Stimulated activated CD4-positive, alpha-beta T cell treated with anti-CD3 and anti-CD28 coated beads, Interleukin-12 subunit alpha, Interleukin-12 subunit beta, amount 100 ng/mL, for 24 hours (primary cell): ENCODE measurements at places on chromosomes 16 and 17.

DNA sequence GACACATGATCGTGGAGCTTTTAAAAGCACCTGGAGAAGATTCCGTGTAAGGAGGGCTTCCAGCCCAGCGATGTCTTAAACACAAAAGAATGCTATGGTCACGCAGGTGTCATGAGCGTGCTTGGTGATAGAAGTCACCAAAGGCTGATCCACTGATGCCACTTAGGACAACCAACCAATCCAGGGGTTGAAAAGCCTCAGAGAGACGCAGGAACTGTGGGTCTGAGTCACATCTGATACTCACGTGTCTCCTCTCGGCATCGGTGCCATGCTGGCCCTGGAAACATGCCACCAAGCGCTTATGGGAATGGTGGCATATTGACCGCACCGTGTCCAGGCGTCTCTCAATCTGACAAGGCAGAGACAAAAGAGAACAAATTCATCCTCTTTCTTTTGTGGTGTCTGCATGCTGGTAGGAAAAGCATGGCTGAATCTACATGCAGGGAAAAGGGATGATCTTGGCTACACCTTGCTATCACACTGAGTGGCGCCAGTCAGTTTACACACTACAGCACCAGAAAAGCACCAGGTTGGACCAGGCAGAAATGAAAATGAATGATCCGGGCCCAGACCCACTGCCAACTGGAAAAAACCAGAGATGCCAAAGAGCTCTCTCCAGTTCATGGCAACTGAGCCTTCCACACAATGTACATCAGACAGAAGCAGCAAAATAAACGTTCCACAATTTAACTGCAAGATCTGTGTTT, 38.0 kb downstream of the ARHGAP17 start:
- DNase-seq, result no peak

GRCh38 chr17:77769762-77770161, 188.7 kb upstream of the TNRC6C start:
- DNase-seq, result no peak

GRCh38 chr17:79090443-79091225, 16.0 kb downstream of the ENGASE start:
- DNase-seq, result no peak

- DNase-seq, result peak; percentile 12
Measured at GRCh38 chr16:47037396-47037745, 63.9 kb upstream of the DNAJA2 start.

DNA sequence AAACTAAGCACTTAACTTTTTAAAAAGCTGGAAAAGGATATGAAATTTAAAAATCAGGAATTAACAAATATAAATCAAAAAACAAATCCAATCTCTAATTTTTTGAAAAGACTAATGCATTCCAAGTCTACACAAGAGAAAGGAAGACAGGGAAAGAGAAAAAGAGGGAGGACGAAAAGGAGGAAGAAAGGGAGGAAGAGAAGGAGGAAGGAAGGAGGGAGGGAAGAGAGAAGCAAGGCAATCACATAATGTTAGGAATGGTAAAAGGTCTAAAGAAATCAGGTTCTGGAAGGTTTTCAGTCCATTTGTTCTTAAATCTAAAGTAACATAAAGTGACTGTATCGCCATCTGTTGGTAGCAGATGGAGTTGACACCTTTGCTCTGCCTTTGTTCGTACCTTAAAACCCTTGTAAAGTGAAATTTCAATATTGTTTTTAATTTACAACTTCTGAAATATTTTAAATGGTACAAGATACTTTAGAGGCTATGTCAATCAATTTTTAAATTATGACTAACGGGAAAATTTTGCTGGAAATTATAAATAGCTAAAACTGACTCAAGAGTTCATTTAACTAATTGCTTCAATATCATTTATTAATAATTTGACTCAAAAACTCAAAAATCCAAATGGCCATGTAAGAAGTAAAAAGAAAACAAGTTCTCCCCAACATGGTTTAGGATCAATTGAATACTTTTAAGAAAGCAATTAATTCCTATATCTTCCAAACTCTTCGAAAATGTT, 20.4 kb upstream of the CDYL2 start:
- peak; percentile 20 for DNase-seq

DNA sequence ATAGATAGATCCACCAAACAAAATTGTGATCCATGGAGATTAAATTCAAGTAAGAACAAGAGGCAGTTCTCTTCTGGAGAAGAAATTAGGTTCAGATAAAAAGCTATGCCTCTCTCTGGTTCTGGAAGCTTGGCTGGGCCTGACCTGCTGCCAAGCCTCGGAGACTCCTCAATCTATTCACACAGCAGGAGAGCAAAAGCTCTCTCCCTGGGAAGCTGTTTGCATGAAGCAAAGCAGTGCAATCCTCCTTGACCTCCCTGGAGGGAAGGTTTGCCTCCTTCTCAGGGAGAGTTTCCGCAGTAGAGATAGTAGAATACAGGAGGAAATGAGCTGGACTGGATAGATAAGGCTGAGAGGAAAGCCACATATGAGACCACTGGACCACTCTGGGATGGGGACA, 78.1 kb upstream of the GNAO1 start:
- DNase-seq, result no peak

DNA sequence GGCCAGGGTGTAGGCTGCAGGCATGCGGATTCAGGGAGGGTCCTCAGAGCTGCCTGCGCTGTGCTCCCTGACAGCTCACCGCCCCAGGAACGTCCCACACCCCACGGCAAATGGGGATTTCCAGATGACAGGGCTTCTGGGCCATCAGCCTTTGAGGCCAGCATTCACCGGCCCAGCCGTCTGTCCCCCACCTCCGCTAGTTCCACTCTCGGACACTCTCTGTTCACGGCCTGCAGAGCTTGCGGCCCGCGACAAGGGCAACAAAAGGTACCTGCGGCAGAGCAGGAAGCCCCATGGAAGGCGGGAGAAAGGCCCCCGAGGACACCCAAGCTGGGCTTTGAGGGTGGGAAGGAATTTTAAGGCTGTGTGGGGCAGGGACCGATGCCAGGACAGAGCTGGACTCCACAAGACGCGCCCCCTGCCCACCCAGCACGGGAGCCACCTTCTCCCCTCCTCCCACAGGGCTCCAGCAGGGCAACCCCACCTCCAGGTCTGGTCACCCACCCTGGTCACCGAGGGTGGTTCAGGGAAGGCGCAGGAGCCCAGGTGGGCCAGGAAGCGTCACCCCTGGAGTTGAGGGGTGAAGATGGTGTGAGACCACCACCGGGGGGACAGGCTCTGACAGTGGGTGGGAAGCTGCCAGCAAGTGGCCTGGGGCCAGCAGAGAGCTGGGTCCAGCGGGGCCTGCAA, 5.6 kb upstream of the CYBA start:
- no peak for DNase-seq

GRCh38 chr17:14011740-14012405, 57.4 kb upstream of the COX10 start:
- DNase-seq, result no peak

DNA sequence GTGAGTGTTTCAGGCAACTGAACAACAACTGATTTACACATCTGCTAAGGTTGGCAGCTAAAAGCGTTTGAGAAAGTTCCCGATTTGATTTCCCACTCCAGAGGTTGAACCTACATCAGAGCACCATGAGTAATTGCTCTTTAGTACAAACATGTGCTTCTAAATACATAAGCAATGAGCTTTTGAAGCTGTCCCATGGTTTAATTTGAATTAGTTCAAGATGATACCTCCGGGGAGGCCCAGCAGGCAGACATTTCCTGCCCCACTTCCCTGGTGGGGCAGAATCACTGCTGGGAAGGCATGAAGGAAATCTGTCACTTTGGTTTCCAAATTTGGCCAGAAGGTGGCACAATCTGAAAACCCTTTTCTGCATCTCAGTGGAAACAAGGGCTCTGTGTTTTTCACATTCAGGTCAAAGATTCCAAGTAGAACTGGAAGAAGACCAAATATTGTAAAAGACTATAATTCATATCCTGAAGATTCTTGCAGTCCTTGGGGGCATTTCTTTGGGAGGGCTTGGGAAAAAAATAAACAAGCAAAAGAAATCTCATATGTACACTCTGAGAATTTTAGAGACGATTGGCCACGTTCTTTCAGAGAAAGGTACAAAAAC, 176.2 kb upstream of the FAM20A start:
- DNase-seq, result no peak

- no peak for DNase-seq
Measured at GRCh38 chr17:10598621-10599020, 49.2 kb upstream of the MYH2 start.

DNA sequence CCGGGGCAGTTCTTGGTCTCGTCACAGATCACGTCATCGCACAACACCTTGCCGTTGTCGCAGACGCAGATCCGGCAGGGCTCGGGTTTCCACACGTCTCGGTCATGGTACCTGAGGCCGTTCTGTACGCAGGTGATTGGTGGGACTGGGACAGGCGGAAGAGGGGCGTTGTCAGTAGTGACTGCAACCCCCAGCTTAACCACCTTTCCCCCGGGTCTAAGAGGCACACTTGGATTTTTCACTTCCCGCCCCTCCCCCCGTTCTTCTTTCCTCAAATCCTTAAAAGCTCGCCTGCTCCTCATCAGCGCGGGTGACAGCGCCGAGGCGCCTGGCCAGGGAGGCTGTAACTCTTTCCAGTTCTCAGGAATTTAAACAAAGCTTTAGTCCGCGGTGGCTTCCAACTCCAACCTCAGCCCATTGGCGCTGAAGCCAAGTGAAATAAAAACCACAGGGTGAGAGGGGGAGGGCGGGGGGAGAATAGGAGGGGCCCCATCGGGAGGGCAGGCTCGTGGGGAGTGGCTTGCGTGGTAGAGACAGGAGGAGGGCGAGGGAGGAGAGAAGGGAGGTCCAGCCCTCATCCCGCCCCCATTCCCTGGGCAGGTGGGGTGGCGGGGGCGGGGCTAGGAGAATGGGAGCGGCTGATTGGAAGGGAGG, 1.5 kb downstream of the COL1A1 start:
- DNase-seq, result peak; percentile 60

- DNase-seq, result no peak
Measured at GRCh38 chr16:12417815-12418211, 385.9 kb downstream of the CPPED1 start.

- DNase-seq, result no peak
Measured at GRCh38 chr17:4811471-4811870, 4.5 kb downstream of the PLD2 start.

GRCh38 chr16:529012-529575, 1.6 kb downstream of the CAPN15 start:
- no peak for DNase-seq

DNA sequence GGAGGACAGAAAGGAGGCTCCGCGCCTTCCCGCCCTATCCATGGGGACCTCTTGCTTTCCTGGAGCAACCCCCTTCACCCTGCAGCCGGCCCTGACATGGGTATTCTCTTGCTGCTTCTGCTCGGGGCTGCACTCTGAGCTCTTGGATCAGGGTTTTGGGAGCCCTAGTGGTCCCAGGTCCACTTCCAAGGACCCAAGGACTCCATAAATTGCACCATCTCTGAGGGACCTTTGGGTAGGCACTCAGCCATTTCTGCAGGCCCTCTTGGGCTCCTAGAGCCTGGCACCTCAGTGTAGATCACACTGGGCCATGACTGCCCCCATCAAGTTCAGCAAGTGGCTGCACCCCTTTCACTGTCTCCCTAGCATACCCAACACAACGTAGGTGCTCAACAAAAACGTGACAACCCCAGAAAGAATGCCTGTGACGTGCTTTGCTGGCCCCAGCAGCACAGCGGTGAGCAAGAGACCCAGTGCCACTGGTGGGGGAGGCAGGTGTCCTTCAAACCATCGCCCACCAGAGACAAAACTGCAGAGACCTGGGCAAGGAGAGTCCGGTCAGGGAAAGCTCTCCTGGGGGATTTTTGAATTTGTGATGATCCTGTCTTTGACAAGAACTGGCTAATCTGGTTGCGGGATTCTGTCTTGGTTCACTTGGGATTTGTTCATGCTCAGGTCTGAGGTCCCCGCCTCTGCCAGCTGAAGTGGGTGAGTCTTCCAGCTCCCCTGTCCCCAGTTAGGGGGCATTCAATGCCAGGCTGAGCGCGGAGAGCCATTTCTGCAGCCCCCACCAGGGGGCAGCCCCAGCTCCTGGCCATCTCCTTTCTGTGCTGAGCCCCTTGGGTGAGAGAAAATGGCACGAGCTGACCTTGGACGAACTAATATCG, 2.5 kb upstream of the RAB11FIP4 start:
- peak; percentile 35 for DNase-seq

DNA sequence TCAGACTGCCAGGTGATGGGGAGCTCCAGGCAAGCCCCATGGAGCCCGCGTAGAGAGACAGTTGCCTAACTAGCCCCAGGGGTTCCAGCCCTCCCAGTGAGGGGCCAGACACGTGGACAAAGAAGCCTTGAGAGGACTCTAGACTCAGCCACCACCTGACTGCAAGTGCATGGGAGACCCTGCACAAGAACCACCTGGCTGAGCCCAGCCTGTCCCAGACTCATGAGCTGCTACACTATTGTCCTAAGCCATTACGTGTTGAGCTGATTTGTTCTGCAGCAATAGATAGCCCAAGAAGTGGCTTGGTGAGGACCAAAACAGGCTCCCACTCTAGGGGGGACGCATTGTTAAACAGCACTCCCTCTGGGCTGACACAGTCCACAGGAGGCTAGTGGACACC, 37.6 kb upstream of the KLHDC4 start:
- DNase-seq, result no peak

DNA sequence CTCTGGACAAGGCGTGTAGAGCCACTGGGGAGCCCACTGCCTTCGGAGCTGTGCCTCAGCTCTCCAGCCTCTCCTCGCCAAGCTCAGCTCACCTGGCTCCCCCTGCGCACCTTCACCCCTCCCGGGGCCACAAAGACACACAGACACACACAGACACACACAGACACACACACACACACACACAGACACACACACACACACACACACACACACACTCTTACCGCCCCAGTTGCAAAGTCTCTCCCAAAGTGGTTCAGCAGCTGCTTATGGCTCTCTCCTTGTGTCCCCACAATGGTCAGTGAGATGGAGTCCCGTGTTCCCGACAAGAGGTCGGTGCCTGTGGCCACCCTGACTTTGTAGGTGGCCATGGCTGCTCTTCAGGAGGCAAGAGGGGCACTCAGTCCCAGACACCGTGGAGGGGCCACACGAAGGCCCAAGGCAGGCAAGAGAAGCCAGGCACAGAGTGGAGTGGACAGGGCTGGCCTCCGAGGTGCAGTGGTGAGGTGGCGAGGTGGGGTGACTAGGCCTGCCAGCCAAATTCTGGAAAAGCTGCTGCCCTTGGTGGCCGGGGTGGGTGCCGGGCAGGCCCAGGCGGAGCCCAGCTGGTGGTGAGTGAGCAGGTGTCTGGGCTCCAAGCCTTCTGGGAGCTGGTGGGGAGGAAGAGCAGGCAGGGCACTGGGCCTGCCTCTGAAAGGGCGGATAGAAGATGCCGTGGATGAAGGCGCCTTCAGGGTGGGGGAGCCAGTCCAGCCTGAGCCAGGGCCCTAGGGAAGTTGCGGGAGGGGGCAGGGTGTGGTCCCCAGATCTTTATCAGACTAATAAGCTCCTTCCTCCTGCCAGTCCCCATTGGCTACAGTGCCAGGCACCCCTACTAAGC, at the start of gene ALOX12B:
ALOX12B (minus strand) TSS at position 642 of the 877 bp plus-strand sequence; CDS start at position 368, 274 bp downstream.
- no peak for DNase-seq

DNA sequence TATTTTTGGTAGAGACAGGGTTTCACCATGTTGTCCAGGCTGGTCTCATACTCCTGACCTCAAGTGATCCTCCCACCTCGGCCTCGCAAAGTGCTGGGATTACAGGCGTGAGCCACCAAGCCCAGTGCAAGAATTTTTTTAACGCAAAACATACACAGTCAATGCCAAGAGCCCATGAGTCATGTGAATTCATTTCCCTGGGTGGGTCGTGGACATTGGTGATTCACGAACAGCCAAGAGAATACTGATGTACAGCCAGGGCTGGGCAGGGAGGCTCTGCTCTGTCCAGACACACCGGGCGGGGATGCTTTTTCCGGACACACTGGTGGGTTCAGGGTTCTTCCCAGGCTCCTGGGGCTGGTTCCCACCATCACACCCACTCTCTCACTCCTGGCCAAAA, 17.7 kb downstream of the SLC38A8 start:
- no peak for DNase-seq
